ENCODE measurements at places on chromosomes 12 and 14.

DNA sequence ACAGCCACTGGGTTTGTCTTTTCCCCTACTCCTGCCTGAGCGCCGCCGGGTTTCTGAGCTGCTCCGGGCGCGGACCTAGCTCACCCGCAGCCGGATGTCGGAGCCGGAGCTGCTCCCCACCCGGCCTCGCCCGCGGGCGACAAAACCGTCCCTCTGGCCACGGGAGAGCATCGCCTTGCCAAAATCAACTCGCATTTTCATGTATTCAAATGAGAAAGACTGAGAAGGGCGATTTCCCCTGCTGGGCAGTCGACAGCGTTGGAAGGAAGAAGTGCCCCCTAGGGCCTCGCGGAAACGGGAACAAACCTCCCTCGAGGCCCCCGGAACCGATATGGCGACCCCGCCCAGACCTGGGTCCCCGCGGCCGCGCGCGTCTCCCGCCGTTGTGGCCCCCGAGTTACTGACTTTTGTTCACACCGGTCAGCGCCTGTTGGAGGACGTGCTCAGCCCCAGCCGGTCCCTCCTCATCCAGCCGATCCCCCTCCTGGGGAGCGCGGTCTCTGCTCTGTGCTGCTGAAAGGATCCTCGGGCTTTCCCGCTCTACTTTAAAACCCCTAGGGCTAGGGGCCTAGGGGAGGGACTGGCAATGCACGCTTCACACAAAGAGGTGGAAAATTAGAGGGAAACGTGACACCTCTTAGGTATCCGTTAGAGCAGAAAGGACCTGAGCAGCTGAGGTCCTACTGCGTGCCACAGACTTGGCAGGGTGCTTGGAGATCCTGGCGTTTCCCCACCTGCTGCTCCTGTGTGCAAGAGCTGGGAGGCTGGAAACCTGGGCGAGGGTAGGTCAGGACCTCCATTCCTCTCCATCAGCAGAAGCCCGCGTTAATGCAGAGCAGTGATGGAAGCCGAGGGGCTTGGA is 4.3 kb downstream of the TTC6 start:
- DNase-seq = no peak

GRCh38 chr12:107684029-107684795 is 1.4 kb upstream of the PWP1 start:
- DNase-seq = no peak

DNA sequence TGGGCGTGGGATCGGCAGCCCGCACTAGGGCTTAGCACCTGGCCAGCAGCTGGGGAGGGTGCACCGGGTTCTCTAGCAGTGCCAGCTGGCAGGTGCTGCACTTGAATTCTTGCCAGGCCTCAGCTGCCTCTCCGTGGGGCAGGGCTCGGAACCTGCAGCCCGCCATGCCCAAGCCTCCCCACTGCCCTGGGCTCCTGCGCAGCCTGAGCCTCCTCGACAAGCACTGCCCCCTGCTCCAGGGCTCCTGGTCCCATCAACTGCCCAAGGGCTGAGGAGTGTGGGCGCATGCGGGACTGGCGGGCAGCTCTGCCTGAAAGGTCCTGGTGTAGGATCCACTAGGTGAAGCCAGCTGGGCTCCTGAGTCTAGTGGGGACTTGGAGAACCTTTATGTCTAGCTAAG is 30.6 kb upstream of the SDR39U1 start:
- DNase-seq = no peak

GRCh38 chr12:12482150-12482761 is 80.4 kb downstream of the DUSP16 start:
- no peak for DNase-seq

DNA sequence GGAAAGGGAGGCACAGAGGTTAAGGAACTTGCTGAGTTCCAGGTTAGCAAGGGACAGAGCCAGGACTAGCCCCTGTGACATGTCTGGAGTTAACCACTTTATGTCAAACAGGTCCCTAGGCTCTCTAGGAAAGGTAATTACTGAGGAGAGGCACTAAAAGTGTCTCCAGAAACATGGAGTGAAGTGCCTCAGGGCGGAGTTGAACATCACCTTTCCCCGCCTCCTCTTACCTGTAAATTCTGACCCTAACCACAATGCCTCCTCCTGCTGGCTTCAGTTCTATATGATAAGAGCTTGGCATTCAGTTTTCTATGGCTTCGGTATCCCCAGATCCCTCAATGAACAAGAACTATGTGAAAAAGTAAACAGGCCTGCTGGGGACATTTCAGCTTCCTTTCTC is 18.1 kb downstream of the RPH3A start:
- no peak for DNase-seq

- DNase-seq = no peak
Measured at GRCh38 chr14:39488600-39488999, 56.4 kb upstream of the FBXO33 start.

GRCh38 chr12:111454716-111455447 is 49.2 kb downstream of the SH2B3 start:
- DNase-seq = no peak

DNA sequence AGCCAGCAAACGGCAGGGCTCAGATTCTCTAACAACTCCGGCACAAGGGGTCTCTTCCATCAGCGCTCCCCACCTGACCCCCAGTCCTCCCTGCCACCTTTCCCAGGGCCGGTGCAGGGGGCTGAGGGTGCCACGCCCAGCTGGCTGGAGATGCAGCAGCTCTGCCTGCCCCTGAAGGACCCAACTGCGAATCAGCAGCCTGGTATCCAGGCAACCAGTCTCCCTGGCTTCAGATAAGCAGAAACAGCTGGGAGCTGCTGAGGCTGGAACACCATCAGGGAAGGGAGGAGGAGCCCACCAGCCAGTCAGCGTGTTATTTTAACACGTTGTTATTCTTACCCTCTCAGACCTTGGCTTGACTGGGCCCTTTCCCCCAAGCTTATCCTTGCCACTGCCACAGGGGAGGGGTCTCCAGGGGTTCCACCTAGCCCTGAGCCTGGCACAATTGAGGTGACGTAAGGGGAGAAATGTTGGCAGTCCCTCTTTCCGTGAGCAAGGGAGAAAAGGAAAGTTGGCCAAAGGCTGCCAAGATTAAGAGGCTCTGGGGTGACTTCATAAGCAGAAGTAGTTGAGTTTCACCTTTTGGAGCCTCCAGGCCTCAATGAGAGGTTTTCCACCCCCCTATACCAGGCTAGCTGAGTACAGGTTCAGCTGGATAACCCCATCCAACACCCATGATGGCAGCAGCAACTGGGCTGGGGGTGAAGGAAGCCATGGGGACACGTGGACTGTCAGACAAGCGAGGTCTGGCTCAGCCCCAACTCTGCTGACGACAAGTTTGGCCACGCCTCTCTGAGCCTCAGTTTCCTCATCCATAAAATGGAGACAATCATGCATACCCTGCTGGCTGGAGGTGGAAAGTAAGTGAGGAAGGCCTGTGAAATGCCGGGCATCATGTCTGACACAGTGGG is 91.1 kb downstream of the IRF2BPL start:
- DNase-seq = peak; percentile 74

DNA sequence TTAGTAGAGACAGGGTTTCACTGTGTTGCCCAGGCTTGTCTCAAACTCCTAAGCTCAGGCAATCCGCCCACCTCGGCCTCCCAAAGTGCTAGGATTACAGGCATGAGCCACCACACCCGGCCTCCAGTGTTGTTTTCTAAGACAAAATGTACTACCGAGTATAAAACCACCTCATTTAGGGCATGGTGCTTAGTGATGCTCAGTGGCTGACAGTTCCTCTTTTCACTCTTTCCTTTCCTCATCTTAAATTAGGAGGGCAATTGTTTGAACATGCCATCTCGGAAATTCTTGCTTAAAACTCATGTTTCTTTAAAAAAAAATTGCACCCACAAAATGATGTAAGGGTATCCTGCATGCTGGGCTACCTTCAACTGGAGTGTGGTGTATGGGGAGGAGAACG is 89.0 kb downstream of the RFX4 start:
- DNase-seq = no peak

GRCh38 chr12:57744777-57745484 is at the start of gene TSPAN31:
Gene TSPAN31, plus strand, starts transcription at chr12:57745039. Its CDS starts 116 bp downstream, at chr12:57745155.
- peak; percentile 96 for DNase-seq

GRCh38 chr14:60647837-60648248 is 1.4 kb downstream of the SIX1 start:
- DNase-seq = no peak

DNA sequence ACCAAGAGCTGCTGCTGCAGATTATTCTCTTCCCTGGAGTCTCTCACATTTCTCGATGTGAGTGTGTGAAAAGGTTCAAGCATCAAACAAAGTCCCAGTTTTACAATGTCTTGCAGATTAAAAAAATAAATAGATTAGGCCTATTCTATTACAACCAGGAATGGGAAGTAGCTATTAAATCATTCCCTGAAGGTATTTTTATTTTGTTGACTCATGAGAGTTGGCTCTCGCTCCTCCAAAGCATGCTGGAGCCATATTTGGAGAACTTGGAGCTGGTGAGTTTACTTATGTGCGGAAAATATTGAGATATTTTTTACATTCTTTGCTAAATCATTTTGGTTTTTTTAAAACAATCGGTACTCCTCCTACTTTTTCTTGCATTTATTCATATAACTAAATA is 572.3 kb downstream of the ETNK1 start:
- no peak for DNase-seq

Measured in HCEC 1CT (cell line).